RWPE2 (cell line): ENCODE measurements at places on chromosomes 16 and 17.

DNA sequence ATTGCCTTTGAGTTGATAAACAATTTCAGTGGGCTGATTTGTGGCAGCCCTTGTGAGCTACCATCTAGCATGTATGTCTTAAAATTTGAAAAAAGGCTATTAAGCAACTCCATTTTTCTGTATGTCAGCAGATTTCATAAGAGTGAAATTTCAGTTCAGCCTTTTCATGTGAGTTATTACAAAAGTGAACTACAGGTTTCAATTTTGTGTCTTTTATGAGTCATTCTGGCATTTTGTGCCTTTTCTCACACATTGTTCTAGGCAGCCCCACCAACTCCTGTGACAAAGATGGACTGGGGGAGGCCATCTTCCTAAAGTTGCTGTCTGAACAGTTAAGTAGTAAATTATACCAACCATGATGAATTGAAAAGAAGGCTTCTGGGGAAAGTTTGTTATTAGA lies 52.1 kb downstream of the USP10 start:
- no peak for DNase-seq

DNA sequence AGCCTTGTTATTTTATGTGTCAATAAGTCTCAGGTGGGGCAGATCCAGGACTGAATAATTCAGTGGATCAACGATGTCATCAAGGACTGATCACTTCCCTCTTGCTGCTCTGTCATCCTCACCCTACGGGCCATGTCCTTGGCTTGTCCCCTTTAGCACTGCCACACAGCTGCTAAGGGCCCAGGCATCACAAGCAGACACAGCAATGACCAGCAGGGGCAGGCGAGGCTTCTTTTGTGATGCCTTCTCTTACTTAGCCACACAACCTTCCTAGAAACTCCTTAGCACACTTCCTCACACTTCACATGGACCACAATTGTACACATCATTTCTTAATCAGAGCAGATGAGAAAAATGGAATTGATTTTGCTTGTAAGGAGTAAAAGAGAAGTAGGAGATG lies 356.3 kb upstream of the SOX9 start:
- DNase-seq = no peak

GRCh38 chr17:15885770-15886169 lies 59.2 kb upstream of the ADORA2B start:
- no peak for DNase-seq

GRCh38 chr16:83200005-83200779 lies 573.4 kb downstream of the CDH13 start:
- no peak for DNase-seq

DNA sequence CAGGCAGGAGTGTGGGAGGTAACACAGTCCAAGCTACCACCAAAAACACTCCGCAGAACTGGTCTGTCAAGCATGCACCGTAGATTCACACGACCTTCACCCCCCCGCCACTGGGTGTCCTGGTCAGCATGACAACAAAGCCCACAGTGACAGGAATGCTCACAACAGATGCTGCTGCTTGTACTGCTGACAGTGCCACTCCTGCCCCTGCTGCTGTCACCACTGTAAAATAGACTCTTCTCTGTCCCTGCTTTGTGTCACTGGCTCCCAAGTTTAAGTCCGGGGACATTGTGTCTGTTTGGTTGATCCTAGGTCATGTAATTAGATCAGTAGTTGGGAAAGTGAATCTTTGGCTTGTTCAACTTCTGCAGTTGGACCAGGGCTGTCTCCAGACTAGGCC lies 7.0 kb upstream of the ODF4 start:
- DNase-seq = no peak
